Cerebellar nuclear complex (tissue), 1 donor: ENCODE measurements at places on chromosomes 7 and 10.

DNA sequence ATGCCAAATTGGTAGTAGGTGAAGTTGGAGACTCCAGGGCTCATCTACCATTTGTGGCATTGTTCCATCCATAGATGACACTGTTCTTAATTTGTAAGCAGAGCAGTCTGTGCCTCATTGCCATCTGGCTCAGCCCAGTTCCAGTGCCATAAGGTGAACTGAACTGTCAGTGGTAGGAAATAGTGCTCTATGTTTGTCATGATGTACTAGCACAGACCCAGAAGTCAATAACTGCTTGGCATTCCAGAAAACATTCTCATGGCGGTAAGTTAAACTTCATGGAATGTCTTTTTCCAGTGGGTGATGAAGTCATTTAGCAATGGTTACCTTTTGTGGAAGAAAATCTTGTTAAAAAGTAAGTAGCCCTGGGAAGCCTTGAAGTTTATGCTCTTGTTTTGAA, 302.7 kb downstream of the SUGCT start:
- peak; percentile 94 for DNase-seq

DNA sequence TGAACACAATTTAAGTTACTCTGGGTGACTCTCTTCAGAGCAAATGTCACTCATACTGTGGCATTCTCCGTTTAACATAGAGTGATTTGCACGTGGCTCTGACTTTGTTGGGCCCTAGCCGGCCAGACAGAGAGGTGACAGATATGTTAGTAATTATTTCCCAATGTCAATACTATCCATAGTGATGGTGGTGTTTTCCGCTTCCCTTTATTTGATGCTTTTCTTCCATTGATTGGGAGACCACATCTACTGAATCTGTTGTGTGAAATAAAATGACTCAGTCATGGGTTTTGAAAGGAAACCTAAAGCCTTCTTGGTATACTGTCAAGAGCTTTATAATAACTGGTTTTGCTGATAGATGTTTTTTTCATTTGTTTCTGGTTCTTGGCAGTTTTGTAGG, 7.4 kb downstream of the AVL9 start:
- DNase-seq, result no peak

- no peak for DNase-seq
Measured at GRCh38 chr10:58436071-58436470, 50.9 kb downstream of the TFAM start.

DNA sequence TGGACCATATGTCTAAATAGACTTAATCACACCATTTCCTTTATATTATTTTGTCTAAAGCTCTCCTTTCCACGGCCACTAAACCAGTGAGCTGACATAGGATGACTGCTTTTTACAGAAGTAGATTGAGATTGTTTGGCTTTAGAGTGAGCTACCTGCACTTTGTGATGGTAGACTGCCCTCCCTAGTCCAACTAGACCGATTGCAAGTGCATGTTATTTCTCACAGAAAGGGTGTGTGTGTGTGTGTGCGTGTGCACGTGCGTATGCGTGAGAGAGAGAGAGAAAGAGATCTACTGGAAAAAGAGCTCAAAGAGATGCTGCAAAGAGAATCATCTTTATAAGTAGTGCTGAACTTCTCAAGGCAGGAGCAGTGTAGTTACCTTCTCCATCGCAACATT, 60.7 kb downstream of the VCL start:
- DNase-seq, result no peak

- DNase-seq, result no peak
Measured at GRCh38 chr7:108120196-108120595, 10.0 kb downstream of the LAMB4 start.

DNA sequence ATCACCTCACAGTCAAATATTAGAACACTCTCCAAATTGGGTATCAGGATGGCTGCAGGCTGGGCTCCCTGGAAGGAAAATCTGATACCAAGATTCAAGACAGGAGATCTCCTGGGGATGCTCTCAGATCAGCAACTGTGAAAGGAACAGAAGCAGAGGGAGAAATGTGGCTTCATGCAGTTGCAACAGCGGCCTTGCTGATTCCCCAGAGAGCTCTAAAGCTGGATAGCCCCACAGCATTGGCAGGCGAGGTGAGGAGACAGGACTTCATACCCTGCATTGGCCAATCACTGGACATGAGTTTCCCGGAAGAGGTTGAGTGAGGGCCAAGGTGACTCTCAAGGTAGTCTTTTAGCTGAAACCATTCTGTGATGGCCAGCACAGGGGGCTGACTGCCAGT, 190.6 kb downstream of the PTPN20 start:
- DNase-seq, result no peak

- no peak for DNase-seq
Measured at GRCh38 chr10:119700321-119700954, 25.4 kb upstream of the INPP5F start.

GRCh38 chr10:128035557-128035973, 90.7 kb downstream of the MKI67 start:
- no peak for DNase-seq

- no peak for DNase-seq
Measured at GRCh38 chr10:127919418-127920271, 12.7 kb downstream of the PTPRE start.

GRCh38 chr7:67518580-67518979, 521.9 kb downstream of the TYW1 start:
- no peak for DNase-seq

DNA sequence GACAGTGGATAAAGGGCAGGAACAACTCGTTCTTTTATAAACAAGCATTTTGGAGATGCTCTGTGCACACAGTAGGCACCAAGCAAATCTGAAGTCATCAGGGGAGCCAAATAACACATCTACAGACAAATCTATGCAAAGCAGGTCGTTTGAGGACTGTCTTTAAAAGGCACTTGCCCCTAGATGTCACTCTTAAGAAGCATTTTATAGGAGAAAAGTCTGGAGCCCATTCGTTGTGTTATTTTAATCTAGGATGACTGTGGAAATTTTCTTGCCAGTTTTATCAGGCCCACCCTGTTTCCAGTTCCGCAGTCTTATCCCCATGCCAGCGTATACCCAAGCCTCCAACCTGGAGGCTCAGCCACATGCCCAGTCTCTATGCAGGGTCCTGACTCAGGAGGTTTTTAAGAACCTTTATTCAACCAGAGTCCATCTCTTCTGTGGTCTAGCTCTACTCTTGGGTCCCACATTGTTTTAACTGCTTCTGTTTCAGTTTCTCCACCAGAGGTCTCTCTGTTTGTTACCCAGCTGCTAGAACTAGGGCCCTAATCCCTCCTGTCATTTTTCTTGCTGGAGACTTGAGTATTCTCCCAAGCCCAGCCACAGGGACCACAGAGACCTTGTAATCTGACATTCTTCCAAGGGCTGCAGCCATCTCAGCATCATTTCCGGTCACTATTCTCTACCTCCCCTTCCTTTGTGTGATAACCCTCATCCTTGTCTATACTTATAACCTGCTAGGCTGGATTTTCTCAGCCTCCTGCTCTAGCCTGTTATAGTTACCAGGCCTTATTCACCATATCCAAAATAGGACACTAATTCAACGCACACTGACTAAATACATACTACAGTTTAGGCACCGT, 26.7 kb downstream of the PIK3CG start:
- DNase-seq, result no peak

- DNase-seq, result no peak
Measured at GRCh38 chr7:88457320-88457719, 150.6 kb upstream of the STEAP4 start.

DNA sequence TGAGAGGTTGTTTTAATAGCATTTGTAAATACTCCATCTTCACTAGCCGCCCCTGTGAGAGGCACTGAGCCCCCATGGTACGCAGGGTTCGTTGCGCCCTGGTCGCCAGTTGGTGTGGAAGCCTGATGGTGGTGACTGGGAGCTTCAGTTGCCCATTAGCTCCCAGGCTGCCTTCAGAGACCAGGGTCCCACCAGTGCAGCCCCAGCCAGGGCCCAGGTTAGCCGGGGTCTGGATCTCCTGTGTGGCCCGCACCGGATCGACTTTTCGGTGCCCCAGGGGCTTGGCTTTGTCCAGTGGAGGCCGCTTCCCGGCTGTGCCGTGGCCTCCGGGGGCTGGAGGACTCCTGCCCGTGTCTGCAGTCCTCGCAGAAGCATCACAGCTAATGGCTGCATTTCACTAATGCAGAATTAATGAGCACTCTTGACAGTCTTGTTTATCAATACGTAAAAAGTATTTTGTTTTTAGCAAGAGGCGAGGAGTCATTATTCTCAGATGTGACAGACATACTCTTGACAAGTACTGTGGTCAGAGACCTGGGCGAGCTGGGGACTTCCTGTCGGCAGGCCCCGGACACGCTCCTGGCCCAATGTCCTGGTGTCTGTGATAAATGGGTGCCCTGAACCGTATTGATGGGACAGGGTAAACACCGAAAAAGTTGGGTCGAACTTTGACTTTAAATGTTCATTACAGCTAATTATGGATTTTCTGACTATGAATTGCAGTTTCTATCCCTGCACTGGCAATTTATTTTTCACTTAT, 99.8 kb downstream of the NKX6-2 start:
- DNase-seq, result no peak

DNA sequence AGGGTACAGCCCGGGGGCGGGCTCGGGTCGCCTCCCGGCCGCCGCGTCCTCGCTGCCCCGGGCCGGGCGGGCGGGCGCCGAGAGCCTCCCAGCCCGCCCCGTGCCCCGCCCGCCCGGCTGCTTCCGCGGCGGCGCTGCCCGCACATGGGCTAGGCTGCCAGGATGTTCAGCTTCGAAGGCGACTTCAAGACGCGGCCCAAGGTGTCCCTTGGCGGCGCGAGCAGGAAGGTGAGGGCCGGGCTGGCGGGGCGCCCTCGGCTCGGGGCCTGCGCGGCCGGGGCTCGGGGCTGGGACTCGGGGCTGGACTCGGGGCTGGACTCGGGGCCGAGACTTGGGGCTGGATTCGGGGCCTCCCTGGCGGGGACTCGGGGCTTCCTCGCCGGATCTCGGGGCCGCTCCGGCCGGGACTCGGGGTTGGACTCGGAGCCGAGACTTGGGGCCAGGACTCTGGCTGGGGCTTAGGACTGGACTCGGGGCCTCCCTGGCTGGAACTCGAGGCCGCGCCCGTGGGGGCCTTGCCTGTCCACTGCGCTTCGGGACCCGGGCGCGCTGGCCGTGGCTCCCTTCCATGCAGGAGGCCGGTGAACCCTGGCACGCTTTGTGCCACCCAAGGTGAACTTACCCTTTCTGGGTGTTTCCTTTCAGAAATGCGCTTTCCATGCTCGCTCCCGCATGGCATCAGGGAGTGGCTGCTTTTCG, 534 bp downstream of the UBE3C start:
- no peak for DNase-seq

GRCh38 chr10:91271886-91272285, 51.4 kb downstream of the PCGF5 start:
- DNase-seq, result no peak

GRCh38 chr10:22345301-22346095, at the start of gene SPAG6:
Gene SPAG6, plus strand, starts transcription at chr10:22345496. Its CDS starts 116 bp downstream, at chr10:22345612.
- no peak for DNase-seq

GRCh38 chr7:16014031-16014430, 327.5 kb upstream of the MEOX2 start:
- no peak for DNase-seq

- DNase-seq, result no peak
Measured at GRCh38 chr7:157526913-157527634, 190.3 kb downstream of the DNAJB6 start.

DNA sequence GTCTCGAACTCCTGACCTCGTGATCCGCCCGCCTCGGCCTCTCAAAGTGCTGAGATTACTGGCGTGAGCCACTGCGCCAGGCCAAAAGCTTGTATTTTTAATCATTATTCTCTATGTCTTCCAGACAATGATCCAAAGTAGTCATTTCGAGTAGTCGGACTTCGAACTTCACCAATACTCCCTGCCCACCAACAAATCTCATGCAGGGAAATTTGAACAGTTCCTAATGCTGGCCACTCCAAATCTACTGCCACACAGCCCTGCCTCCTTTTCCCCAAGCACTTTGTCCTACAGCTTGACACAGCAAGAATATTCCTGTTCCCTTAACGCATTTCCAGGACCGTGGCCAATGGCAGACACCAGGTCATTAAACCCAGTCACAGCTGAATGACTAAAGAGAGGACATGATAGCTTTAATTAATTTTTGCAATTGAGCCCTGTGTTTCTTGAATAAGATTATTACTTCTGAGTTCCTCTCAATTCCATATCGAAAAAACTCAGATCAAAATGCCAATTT, 142.3 kb upstream of the NRP1 start:
- no peak for DNase-seq

- DNase-seq, result no peak
Measured at GRCh38 chr10:6504296-6504695, 75.8 kb downstream of the PRKCQ start.

- no peak for DNase-seq
Measured at GRCh38 chr7:129368389-129368986, 65.7 kb upstream of the STRIP2 start.

DNA sequence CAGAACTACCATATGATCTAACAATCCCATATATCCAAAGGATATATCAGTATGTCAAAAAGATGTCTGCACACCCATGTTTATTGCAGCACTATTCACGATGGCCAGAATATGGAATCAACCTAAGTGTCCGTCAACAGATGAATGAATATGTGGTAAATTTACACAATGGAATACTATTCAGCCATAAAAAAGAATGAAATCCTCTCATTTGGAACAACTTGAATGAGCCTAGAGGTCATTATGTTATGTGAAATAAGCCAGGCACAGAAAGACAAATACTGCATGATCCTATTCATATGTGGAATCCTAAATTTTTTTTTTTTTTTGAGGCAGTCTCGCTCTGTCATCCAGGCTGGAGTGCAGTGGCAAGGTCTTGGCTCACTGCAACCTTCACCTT, 6.3 kb upstream of the CFAP70 start:
- no peak for DNase-seq

- DNase-seq, result no peak
Measured at GRCh38 chr10:102682416-102682815, 31.8 kb downstream of the ARL3 start.
